ENCODE measurements at places on chromosomes 12 and 14.

- no peak for DNase-seq
Measured at GRCh38 chr12:65965358-65965757, 141.1 kb downstream of the HMGA2 start.

- DNase-seq: no peak
Measured at GRCh38 chr14:102795060-102795925, 18.0 kb downstream of the TRAF3 start.

DNA sequence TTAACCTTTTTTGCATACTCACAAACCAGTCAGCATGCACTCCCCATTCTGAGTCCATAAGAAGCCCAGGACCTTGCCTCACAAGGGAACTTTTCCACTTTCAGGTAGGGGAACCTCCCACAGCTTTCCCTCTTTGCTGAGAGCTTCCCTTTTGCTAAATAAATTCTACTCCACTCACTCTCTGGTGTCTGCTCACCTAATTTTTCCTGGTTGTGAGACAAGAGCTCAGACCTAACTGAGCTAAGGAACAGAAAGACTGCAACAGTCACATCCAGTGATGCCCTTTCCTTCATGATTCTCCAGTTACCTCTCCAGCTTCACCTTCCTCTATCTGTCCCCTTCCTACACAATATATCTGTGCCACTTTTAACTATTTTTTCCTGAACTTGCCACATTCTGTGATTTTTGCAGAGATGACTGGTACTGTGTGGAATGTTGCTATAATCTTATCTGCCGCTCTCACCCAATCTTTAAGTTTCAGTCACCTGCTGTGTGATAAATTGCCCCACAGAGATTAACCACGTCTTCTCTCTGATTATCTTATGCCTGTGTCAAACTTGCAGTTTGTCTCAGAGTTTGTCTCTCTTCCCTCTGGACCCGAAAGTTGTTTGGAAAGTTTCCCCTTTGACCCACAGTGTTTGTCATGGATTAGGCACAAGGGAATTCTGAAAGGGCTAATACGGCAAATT is 737.1 kb upstream of the FLRT2 start:
- DNase-seq: no peak

DNA sequence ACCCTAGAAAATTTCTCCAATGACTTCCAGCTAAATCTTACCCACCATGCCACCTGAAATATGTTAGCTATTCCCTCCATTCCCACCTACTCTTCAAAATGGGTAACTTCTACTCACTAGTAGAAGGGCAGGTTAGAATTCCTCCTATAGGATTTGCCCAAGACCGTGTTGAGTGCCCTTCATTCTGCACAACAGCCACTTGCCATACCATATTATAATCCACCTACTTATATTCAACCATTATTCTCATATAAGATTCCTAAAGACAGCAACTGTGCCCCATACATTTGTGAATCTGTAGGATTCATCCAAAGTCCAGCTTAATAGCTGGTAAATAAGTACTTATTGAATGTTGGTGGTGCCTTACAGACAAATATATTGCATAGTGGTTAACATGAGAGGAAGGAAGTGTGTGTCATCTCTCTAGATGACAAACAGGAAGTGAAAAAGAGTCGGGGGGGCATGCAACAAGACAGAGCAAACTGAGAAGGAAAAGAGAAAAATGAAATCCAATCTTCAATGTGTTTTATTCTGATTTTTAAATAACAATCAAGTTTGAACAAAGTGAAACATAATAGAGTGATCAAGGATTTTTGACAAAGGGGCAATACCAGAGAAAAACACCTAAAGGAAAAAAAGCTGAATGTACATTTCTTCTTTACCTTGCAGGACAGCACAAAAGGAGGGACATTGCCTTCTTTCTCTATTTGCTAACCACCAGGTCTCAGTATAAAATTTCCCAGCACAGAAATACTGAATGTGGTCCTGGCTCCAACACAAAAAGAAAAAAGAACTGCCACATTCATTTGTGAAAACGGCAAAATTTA is 389.3 kb upstream of the USP15 start:
- DNase-seq: no peak

DNA sequence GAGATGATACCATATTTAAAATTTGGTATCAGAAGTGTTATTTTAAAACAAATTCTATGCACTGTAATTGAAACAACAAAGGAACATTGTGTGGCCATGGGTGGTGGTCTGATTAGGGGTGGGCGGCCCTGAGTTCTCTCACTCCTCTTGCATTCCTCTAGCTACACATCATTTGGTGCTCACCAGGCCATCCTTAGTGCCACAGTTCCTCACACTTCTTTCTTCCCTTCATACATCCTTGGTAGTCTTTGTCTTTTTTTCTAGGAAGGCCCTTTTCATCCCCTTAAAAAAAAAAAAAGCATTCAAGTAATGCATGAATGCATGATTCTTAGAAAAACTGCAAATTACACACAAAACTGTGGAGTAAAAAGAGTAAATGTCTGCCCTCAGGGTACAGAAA is 2.4 kb upstream of the MANSC4 start:
- DNase-seq: no peak

DNA sequence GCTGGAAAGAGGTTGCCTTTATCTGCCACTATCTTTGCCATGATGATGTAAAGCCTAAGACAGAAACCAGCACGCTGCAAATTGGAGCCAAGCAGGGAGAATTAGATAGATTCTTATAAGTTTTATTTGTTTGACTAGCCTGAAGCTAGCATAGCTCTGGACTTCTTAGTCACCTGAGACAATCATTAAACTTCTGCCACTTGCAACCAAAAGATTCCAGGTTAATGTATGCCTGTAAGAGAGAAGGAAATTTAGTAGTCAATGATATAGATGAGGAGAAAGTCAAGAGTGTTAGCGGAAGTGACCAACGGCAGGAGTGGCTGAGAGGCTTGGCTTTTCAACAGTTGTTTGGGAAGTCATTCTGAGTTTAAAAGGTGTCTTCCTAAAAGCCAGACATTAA is 1106.6 kb downstream of the VRK1 start:
- DNase-seq: no peak

DNA sequence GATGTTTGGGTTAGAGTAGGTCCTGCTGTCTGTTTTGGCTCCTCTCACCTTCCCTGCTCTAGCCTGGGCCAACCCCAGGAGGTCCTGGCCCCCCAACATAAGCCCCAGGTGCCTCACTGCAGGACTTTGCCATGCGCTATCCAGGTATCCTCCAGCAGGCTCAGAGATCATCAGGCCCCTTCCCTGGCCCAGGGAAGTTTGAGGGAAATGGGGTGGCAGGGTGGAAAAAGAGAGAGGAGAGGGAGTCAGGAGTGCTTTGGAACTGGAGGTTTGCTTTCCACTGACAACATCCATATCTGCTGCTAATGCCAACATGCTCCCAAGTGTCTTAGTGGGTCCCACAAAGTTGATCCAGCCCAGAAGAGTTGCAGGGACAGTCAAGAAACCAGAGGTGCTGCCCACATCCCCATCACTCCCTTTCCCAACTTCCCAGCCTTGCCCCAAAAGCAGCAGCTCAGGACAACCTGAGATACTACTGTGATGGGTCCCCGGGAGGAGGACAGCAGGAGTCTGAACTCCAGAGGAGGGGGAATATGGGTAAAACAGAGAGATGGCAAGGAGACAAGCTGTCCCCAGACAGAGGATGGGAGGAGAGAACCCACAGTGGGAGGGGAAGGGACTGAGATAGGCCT is 677 bp downstream of the TNS2 start:
- DNase-seq: no peak

- DNase-seq: peak; percentile 22
Measured at GRCh38 chr12:103930787-103931735, 851 bp downstream of the HSP90B1 start.

GRCh38 chr14:22667881-22668280 is 23.7 kb upstream of the OR6J1 start:
- DNase-seq: no peak

GRCh38 chr12:52195065-52195730 is 3.4 kb upstream of the KRT80 start:
- no peak for DNase-seq

GRCh38 chr12:30822385-30823155 is 67.8 kb upstream of the CAPRIN2 start:
- DNase-seq: peak; percentile 58

- no peak for DNase-seq
Measured at GRCh38 chr12:85951823-85952222, 77.7 kb downstream of the NTS start.

GRCh38 chr14:69208666-69209065 is 17.4 kb downstream of the EXD2 start:
- DNase-seq: no peak

GRCh38 chr14:50364792-50365191 is 31.9 kb downstream of the CDKL1 start:
- no peak for DNase-seq

GRCh38 chr12:34602213-34602940 is 580.1 kb downstream of the ALG10 start:
- DNase-seq: no peak

DNA sequence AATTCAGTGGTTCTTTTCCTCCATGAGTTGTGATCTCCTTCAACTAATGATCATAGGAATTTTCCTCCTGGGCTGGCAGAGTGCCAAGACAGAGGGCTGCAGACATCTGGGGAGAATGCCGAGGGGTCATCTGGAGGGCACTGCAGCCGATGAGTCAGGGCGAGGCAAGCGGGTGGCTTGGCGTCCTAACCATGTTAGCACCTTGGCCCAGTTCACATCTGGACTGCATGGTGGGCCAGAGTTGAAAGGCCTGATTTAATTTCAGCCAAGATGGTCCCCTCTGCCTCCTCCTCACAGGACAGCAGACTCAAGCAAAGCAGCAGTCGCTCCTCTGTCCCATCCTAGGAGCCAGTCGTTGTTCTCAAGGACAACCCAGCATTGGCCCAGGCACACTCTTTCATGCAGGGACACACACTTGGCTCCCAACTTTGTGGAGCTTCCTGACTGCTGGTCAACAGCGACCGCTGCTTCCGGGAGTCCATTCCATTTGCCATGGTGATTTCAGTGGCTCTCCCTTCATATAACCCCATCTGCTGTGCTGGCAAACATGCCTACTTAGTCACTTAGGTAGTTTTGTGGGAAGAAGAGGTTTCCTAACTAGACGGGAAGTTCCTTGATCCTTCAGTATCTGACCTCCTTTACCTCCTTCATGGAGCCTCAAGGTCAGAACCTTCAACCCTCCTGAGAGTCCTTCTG is 161.8 kb downstream of the TTC8 start:
- DNase-seq: no peak

GRCh38 chr12:11228296-11228879 is 41.1 kb downstream of the PRB3 start:
- DNase-seq: no peak

DNA sequence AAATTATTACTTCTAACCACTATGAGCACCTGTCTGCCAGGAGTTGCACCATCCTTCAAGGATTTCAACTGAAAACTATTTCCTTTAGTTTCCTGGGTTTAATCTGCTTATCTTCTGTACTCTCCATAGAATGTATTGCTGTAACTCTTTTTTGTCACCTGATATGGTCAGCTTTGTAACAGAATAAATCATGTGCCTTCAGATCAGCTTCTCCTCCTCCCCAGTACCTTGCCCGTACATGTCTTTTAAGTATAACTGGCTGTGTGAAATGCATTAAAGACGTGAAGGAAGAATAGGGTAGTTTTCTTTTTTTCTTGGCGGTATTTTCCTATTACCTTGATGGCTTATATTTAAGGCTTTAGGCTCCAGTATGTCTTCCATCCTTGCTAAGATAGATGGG is 200.3 kb upstream of the NAV3 start:
- DNase-seq: no peak

- no peak for DNase-seq
Measured at GRCh38 chr12:6215932-6216494, 15.8 kb downstream of the CD9 start.

GRCh38 chr12:13238204-13238603 is 41.7 kb downstream of the EMP1 start:
- DNase-seq: no peak

- no peak for DNase-seq
Measured at GRCh38 chr14:101791919-101792572, 30.5 kb downstream of the PPP2R5C start.

- no peak for DNase-seq
Measured at GRCh38 chr12:45138609-45139008, 77.3 kb upstream of the ANO6 start.

GRCh38 chr12:95790917-95791849 is 619 bp upstream of the NTN4 start:
- no peak for DNase-seq

- no peak for DNase-seq
Measured at GRCh38 chr12:87425942-87426554, 603.2 kb downstream of the C12orf50 start.

- no peak for DNase-seq
Measured at GRCh38 chr14:89447182-89447944, 30.3 kb upstream of the FOXN3 start.

DNA sequence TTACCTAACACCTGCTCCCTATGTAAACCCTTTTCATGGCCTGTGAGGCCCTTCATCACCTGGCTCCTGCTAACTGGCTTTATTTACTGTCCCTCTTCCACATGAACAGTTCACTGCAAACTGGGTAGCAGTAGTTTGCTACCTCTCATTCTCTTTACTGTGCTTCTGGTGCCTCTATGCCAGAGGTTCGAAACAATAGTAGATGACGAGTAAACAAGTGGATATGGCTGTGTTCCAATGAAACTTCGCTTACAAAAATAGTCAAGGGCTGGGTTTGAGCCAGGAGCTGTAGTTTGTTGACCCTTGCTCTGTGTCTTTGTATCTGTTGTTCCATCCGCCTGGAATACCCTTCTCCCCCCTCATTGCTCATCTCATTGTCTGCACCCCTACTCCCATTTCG is 233.6 kb upstream of the RMST start:
- DNase-seq: no peak

GRCh38 chr12:11677752-11678151 is 28.3 kb downstream of the ETV6 start:
- no peak for DNase-seq

DNA sequence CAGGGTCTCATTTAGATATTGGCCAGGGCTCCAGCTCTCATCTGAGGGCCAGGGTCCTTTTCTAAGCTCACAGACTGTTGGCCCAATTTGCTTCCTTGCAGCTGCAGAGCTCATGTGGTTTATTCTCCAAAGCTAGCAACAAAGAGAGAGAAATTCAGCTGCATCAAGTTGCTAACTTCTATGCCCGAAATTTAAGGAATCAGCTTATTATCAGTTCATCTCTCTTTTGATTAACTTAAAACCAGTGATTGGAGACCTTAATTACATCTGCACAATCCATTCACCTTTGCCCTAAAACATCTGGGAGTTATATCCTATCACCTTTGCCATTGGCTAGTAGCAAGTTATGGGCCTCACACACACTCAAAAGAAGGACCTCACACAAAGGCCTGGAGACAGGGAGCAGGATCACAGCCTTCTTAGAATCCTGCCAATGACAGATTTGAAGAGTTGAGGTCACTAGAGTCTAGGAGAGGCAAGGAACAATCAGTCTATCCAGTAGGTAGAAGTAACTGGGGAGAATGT is 258.8 kb upstream of the GARIN6 start:
- DNase-seq: no peak

GRCh38 chr14:63745272-63745671 is 17.4 kb upstream of the SGPP1 start:
- no peak for DNase-seq

GRCh38 chr12:93846936-93847516 is 169.9 kb downstream of the CRADD start:
- no peak for DNase-seq
